Activated CD4-positive, alpha-beta T cell treated with anti-CD3 and anti-CD28 coated beads, Interleukin-2, amount 50 U/mL, for 16 hours (primary cell): ENCODE measurements at places on chromosomes 1 and 21.

DNA sequence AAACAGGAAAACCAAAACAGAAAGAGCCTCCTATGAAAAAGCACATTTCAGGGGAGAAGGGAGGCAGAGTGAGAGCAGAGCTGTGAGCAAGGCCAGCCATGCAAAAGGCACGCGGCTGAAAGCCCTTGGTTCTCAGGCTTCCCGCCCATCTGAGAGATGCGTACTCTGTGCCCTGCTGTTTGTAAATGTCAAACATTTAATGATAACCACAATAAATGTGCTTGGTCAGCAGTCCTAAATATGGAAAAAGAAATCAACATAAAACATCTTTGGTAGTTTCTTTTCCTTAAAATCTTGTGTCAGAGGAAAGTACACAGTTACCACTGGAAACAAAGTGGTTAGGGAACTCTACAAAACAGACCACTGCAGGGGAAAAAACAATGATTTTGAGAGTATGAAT lies 283.1 kb downstream of the DSCAM start:
- no peak for DNase-seq

GRCh38 chr1:7941437-7941793 lies 776 bp upstream of the TNFRSF9 start:
- DNase-seq = no peak

GRCh38 chr1:192630521-192631287 lies 5.2 kb upstream of the RGS13 start:
- no peak for DNase-seq

GRCh38 chr1:220382994-220383393 lies 110.7 kb upstream of the RAB3GAP2 start:
- no peak for DNase-seq
